ENCODE measurements at places on chromosomes 2 and 18.

- DNase-seq = no peak
These were observed 40.6 kb downstream of the ITGB1BP1 start for GRCh38 chr2:9382604-9383235.

- no peak for DNase-seq
These were observed 1809.0 kb downstream of the SUCLG1 start for GRCh38 chr2:82650038-82650437.

DNA sequence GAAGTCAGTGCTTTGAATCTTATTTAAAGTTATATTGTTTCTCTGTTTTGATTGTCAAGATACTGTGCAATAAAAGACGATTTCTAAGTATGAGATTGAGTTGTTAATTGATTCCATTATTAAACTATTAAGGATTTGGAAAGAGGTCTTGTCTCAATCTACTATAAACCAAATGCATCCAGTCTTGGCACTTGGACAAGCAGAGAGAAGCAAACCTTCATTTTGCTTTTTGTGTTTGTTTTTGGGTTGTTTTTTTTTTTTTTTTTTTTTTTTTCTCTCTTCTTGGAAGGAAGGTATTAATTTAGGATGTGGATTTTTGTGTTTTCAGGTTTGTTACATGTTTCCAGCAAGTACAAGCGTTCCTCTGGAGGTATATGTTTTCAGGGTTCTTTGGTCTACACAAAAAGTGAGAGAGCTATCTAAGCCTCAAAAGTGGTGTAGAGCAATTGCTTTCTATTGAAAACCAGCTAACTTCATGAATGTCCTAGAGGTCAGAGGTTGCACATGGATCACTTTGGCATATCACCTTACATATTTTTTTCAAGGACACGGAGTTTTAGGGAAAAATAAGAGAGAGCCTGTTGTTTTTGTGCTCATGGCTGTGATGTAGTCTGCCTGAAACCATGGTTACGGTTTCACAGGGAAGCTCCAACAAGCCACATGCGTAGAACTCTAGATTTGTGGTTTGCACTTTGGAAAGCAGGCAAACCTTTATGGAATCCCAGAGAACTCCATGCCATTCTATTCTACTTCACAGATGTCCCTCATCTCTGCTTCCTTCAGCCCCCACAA, 1.8 kb downstream of the PRKCE start:
- no peak for DNase-seq

- no peak for DNase-seq
These were observed 377.1 kb upstream of the SOX11 start for GRCh38 chr2:5315041-5315440.

All from mammary epithelial cell (primary cell).